ENCODE measurements at places on chromosomes 2 and 18.

- no peak for DNase-seq
These were observed 1.7 kb downstream of the DIPK1C start for GRCh38 chr18:74455386-74455785.

DNA sequence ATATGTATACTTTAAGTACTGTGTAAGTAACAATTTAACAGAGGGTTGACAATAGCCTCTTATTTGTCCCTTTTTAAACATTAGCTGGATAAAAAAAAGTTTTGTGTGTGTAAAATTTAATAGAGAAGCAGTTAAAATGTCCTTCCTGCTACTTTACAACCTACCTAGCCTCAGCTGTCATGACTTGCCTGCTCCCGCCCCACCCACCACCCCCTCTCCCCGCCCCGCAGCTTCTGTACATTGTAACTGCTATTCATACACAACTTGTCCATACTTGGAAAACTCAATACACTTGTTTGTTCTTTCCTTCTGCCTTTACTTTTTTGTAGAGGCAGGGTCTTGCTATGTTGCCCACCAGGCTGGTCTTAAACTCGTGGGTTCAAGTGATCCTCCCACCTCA is 19.5 kb downstream of the RELCH start:
- DNase-seq, result no peak

DNA sequence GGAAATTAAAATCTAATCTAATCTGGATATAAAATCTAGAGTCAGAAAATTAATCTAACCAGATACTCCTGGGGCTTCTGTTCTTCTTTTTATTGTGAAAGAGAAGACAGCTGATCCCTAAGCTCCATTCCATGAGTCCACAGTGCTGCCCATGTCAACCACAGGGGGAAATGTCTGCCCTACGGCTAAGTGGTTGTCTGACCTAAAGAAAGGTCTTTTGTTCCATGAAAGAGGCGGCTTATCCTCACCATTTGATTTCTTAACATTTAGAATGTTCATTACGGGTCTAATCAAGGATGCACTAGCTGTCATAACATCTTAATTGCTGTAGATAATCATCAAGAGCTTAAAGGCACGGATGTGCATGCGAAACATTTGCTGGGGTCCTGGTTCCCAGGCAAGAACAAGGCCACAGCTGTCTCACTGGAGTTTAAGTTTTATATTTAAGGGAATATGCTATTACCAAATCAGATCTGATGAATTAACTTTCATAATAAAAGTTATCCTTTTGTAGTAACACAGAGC is 162.6 kb downstream of the PAX3 start:
- DNase-seq, result no peak

GRCh38 chr2:85906748-85907147 is 18.0 kb upstream of the ST3GAL5 start:
- DNase-seq, result no peak

DNA sequence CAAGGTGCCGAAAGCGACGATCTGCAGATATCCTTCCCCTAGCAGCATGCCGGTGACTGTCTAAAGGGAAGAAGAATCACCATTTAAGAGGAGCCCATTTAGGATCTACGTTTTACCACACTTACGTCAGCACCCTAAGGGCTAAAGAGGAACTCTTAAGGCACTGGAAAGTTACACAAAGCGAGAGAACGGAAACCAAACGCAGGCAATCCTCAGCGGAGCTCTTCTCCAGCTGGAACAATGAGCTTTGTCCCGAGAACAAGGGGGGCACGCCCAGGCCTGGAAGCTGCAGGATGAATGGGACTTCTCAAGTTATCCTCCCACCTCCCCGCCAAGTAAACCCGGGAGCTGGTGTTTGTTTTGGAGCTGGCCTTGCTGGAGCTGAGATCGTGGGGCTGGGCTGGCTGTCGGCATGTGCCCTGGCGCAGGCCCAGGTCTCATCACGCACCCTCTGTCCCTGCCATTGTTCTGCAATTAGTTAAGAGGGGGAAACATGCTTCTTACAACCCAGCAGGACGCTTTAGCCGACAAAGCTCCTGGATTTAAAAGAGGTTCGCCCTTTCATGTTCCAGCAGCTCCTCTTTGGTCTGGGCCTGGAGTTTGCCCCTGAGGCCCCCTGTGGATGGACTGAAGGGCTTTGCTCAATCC is 36.4 kb downstream of the PXDN start:
- no peak for DNase-seq

GRCh38 chr18:74479486-74480148 is 16.5 kb upstream of the CNDP2 start:
- DNase-seq, result no peak

GRCh38 chr18:68035774-68036522 is 519.4 kb upstream of the DSEL start:
- DNase-seq, result no peak

DNA sequence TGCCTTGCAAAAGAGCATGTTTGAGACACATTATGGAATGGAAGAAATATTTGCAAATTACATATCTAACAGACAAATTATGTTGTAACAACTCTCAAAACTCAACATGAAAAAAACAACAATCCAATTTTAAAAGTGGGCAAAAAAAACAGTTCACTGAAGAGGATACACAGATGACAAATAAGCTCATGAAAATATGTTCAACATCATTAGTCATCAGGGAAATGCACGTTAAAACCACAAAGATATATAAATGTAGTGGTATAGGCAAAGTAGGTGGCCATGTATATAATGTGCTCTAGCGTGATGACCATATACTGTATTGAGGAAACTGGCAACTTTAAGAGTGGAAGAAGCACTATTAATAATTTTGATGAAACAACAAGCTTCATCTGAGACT is 220.1 kb downstream of the IRS1 start:
- DNase-seq, result no peak

DNA sequence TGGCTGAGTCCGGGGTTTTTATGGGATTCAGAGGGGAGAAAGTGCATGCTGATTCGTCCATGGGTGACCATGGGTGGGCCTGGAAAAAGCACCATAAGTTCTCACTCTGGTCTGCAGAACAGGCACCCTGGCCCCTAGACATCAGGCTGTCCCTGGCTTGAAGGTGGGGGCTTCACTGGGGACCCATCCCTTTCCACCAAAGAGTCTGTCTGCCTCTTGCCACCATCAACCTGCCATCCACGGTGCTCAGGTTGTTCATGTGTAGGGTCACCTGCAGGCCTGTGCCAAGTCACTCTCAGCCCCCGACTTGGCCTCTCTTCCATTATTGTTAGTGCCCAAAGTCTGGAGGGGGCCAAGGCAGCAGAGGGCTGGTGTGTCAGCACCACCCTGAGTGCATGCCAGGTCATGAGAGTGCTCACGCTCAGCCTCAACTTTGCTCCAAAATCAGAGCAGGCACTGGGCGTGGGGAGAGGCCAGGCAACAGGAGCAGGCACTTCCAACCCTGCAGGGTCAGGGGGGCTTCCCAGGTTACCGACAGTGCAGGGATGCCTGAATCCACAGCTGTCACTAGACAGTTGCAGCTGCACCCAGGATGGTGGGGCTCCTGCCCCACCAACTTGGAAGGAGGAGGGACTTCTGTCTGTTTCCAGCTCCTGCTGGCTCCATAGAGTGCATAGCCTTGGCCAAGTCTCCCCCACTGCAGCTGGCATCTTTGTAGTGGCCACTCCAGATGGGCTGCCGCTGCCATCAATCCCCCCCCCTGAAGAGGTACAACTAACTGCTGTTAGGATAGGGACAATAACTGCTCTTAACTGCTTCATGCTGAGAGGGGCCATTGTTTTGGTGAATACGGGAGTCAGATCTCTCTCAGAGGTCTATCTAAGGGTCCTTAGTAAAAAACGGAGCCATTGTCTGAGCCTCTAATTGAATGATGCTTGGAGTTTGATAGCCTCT is 209.3 kb downstream of the AKAIN1 start:
- DNase-seq, result no peak

DNA sequence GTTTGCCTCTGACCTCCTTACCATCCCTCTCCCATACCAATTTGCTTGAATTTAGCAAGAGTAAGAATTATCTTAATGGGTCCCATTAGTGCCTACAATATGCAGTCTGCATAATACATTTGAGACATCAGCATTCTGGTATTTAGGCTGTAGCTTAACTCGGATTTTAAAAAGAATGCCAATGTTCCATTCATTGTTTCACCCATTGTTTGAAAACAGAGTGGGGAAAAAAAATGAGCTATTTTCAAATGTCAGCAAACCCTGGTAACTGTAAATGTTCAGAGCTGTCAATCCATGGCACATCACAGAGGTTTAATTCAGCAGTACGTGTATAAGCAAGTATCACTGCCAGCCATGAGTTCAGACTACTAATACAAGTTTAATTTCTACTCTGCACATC is 61.9 kb upstream of the TSPYL6 start:
- DNase-seq, result no peak

DNA sequence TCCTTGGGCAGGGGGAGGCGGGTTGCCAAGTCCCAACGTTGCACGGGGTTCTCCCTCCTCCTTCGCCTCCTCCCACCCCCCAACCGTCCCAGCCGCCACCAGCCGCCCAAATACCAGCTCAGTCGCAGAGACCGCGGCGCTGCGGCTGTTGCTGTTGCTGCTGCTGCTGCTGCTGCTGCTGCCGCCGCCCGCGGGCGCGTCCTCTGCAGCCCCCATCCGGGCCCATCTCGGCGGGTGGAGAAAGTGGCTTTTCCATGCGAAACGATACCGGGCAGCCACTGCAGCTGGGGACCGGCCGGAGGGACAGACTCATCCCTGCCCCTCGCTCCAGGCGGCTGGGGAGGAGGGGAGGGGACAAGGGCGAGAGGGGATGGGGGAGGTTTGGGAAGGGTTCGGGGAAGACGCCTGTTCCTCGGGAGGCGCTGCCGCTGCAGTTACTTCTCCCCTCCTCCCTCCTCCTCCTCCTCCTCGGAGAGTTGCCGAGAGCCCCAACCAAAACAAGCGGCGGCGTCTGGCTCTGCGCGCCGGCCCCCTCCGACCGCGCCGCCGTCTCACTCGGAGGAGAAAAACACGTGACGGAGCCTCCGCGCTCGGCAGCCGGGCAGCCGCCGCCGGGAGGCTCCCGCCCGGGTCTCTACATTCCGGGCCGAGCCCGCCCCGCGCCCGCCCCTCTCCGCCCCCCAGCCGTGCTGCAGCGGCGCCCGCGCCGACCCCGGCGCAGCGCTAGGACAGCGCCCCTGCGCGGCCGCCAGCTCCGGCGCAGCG is at the start of gene IRS1:
IRS1 (minus strand) TSS at position 610 of the 765 bp plus-strand sequence. CDS start 1,082 bp downstream, outside the sequence.
- peak; percentile 47 for DNase-seq

GRCh38 chr2:219736209-219736608 is 108.8 kb downstream of the SLC4A3 start:
- DNase-seq, result no peak

- no peak for DNase-seq
These were observed 117.4 kb downstream of the EML6 start for GRCh38 chr2:54840559-54841468.

DNA sequence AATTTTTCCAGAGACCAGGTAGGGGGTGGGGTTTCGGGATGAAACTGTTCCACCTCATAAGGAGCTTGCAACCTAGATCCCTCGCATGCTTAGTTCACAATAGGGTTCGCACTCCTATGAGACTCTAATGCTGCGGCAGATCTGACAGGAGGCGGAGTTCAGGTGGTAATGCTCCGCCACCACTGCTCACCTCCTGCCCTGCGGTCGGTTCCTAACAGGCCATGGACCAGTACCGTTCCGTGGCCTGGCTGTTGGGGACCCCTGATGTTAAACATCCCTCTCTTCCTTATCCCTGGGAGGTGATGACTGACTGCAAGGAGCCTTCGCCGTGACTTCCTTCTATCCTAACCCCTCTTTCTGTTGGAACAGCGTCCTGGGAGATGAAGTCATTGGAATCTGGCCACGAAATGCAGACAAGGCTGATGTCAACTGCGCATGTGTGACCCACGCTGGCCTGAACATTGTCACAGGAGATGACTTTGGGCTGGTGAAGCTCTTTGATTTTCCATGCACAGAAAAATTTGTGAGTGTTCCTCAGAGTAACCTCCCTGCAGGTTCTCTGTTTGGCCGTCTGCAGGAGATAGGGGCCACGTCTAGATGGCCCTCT is 82.4 kb downstream of the RTN4 start:
- DNase-seq, result no peak

DNA sequence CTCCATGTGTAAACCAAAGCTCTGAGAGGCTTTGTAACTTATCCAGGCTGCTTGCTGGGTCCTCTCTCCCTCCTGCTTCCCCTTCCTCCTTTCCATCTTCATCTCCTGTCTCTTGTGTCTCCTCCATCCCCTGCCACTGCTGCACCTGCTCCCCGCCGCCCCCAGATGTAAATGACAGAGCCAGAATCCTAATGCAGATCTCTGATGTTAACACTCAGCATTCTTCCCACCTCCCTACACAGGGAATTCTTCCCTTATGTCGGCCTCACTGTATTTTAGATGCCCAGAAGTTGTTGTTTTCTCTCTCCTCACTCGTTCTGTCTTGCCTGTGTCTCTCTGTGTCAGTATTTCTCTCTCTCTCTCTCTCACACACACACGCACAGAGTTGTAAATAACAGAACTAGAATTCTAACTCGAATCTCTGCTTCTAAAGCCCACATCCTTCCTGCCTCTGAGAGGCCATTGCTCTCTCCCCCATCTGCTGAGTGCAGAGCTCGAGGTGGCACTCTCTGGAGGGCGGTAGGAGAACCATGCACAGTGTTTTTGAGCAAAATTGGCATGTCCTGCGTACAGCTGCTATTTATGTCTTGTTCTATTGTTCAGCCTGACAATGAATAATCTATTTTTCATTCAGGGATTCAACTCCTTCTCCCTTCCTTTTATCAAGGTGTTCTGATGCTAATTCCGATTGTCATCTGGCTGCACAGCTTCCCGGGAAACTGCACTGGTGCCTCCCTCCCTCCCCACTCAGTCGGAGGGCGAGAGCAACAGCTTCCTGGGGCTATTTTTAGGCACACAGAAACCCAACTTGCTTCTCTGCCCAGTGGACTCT is 219.9 kb downstream of the SH3RF3 start:
- no peak for DNase-seq

DNA sequence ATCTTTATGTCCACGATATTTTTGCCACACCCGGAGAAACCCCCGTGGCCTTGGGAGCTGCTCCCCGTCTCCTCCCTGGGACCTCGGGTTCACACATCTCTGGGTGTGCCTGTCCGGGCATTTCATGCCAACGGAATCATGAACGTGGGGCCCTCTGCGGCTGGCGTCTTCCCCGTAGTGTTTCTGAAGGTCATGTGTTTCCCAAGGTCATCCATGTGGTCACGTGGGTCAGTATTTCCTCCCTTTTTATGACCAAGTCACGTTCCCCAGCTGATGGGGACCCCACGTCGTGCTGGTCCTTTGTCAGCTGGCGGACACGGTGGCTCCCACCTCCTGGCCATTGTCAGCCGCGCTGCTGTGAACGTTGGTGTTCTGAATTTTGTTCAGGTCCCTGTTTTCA is 135.7 kb downstream of the NFATC1 start:
- no peak for DNase-seq

DNA sequence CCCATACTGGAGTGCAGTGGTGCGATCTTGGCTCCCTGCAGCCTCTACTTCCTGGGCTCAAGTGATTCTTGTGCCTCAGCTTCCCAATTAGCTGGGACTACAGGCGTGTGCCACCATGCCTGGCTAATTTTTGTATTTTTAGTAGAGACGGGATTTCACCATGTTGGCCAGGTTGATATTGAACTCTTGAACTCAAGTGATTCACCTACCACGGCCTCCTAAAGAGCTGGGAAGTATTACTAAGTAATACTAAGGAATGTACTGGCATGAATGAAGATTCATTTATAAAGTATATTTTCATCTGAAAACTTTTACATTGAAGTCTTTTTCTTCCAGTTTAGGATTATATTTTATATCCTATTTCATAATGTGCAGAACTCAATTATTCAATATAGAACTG is 38.1 kb downstream of the NUP35 start:
- DNase-seq, result no peak
